NCI-H2227 treated with DMSO at 0.1 percent for 48 hours (cell line): ENCODE measurements at places on chromosomes 7 and 10.

DNA sequence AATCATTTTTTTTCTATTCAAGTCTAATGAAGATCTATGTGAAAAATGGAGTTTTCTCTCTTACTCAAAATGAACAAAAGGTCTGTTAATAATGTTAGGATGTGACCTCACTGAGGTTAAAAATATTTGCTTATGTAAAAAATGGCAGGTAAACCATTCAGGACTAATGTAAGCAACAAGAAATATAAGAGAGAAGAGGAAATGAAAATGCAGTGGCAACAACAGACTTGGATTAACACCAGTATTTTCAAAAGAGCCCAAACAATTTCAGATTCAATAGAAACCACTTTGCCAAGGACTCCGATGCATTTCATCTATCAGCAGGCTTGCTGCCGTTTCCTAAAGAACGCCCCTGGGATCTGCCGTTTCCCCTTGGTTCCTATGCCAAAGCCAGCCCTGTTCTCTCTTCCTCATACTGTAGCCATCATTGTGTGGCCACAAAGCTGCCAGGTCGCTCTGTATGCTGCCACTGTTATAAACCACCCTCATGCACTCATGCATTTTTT lies 66.4 kb downstream of the MTURN start:
- DNase-seq, result no peak

DNA sequence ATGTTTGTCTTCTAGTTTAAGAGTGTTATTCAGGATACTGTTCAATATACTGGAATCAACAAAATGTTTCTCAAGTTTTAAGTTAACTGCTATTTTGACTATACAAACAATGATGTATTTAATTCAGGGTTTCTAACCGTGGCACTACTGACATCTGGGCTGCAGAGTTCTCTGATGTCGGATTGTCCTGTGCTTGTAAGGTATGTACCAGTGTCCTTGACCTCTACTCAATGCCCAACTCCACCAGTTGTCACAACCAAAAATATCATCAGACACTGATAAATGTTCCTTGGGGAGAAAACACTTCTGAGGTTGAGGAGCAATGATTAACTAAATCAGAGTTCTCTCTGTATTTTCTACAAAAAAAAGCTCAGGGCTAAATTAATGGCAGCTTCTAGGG lies 301.5 kb downstream of the PARD3 start:
- DNase-seq, result no peak

DNA sequence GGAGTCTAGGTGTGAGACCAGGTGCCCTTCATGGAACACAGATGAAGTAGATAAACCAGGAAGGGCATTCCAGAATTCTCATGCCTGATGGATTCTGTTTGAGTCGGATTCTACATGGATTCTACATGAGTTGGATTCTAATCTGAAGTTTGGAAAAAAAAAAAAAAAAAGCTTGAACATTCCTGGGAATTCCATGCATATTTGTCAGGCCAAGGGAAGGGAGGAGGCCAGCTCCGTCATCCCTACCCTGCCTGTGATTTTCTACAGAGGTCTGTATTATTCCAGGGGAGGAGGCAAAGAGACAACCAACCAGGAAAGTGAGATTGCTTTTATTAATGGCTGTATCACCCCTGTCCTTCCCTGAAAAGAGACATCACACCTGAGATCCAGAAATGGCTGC lies 27.8 kb upstream of the EBLN1 start:
- no peak for DNase-seq

- DNase-seq, result no peak
Observed at GRCh38 chr7:1461646-1462375, 2.5 kb upstream of the MICALL2 start.

- no peak for DNase-seq
Observed at GRCh38 chr10:122461729-122462532, 578 bp downstream of the HTRA1 start.

DNA sequence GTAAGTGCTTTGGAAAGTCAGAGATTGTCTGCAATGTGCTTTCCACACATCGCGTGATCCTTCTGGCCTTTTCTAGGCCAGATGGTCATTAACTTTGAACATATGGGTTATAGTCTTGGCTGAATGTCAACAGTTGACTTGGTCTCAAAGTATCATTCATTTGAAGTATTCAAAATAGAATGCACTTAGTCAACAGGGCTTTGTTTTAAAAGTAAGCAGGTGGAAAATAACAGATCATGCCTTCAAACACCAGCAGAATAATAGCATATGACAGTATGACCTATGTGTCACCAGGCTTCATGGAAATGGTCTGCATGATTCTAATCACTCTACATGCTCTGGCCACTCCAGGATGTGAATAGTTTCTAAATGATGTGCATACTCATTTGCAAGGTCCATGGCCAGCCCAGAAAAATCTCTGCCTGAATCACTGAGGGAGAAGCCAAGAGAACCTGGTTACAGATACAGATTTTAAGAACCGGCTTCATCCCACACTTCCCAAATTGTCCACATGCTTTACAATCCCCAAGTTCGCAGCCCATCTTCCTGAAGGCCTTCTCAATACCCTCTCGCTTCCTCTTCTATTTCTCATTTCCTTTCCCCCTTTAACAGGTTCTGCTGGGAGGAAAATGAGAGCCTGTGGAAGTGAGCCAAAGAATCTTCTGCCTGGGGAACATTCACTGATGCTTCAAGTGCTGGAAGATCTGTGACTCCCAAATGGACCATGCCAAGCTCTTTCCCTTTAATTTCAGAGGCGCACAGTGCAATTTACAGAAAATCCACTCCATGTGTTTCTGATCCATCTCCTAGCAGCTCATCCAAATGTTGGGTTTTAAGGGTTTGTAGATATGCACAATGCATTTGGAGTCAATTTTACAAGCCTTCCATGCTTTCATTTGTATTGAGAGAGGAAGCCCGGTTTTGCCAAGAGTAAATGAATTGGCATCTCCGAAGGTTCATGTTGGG lies 122.8 kb upstream of the GDF10 start:
- DNase-seq, result no peak

- DNase-seq, result no peak
Observed at GRCh38 chr10:54065106-54065505, 735.9 kb downstream of the PCDH15 start.

DNA sequence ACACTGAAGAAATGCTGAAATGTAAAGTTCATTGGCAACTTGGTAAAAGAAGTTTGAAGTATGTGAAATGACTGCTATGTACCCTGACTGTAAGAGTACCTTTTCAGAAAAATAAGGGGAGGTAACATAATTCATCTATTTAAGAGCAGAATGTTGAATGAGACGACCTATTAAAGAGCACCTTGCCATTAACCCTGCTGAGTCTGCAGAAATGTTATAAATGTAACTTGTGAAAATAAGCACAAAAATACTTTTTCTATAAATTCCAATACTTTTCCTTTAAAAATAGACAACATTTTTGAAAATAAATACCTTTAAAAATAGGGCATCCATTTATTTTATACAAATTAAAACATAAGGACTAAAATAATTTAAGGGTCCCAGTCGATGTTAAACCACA lies 7.7 kb downstream of the TM9SF3 start:
- no peak for DNase-seq

DNA sequence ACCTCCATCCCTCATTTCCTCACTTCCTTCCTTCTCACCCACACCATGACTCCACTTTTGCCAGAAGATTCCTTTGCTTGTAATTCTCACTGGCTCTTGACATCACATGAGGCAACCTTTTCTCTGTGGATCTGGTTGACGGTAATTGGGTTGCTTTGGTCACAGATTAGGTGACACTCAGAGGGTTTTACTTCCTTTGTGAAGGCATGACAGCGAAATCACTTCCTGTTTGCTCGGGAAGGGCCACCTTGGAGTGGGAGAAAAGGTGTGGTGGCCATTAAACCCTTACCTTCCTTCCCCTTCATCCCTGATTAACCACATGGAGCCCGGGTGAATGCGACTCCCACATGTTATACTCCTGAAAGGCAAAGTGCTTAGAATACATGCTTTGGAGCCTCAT lies 30.2 kb downstream of the CUZD1 start:
- DNase-seq, result no peak

- DNase-seq, result no peak
Observed at GRCh38 chr7:143049362-143049761, 2.8 kb upstream of the OR6V1 start.

GRCh38 chr7:155538293-155538692 lies 8.1 kb downstream of the CNPY1 start:
- no peak for DNase-seq
